ENCODE measurements at places on chromosomes 5 and 9. TPM values are rescaled to one million over a fixed set of nuclear protein-coding genes. Genes with fewer than 3 reads are reported as not detected.

GRCh38 chr9:110180511-110181434, 27.2 kb downstream of the C9orf152 start:
- no peak for DNase-seq

- peak; percentile 88 for DNase-seq
Observed at GRCh38 chr9:133994353-133995011, 2.4 kb upstream of the VAV2 start.

C5orf52 gene
- total RNA-seq, result not detected

DNA sequence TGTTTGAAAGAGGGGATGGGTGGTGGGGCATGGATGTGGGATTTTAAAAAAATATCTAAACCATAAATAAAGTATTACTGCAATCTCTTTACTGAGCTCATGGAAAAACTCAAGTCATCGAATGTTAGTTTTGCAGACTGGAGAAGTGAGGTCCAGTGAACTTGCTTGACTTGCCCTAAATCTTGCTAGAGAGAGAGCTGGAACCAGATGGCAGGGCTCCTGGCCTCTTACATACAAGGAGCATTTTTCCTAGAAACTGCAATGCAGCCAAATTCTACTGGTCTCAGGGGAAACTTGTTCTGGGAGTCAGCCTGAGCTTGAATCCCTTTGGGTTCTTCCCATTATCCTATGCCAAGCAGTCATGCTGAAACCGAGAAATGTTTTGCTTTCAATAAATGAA, 2.9 kb upstream of the TGFBI start:
- DNase-seq, result no peak

GRCh38 chr9:80994892-80995291, 694.5 kb downstream of the TLE1 start:
- DNase-seq, result no peak

DNA sequence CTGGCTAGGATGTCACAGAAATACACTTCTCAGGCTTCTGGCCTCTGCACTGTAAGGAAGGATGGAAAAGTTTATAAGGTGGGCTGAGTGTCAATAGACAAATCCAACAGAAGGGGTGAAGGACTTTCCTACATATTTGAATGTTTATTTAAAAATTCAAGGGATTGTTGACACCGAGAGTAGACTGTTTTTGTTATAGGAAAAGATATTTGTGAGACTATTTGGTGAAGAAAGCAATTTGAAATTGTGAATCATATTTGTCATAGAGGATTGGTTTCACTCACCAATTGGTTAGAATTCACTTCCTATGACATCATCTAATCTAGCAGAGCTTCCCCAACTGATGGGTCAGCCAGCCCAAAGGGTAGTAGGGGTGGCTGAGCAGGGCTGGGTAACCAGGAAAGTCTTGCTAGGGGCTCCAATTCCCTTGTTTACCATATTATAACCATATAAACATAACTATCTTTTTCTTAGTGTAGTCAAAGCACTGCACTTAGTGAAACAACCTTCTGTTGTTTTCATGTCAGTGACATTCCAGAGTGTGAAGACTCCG, 14.9 kb upstream of the MEGF10 start:
- no peak for DNase-seq

- DNase-seq, result no peak
Observed at GRCh38 chr5:32990593-32991420, 279.7 kb downstream of the NPR3 start.

CD14 gene
- 3.5 TPM for total RNA-seq

GRCh38 chr9:112115109-112115508, 60.0 kb downstream of the SUSD1 start:
- DNase-seq, result no peak

DNA sequence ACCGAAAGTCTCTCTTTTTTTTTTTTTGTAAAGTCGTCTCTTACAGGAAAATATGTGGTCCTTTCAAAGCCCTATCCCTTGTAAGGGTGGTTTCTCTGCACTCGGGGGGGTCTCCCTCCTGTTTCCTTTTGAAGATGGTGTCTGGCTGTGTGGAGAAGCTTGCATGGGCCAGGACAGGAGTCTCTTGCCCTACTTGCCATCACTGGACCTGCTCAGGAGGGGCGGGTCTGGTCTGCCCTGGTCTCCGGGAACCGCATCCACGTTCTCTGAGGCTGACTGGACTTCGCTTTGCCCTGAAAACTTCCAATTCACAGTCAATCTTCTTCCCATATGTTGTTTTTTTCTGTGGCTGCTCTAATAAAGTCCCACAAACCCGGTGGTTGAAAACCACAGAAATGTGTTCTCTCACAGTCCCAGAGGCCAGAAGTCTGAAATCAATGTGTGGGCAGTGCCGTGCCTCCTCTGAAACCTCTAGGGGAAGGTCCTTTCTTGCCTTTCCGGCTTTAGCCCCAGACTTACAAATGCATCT, 92.9 kb upstream of the IER5L start:
- peak; percentile 46 for DNase-seq

DNA sequence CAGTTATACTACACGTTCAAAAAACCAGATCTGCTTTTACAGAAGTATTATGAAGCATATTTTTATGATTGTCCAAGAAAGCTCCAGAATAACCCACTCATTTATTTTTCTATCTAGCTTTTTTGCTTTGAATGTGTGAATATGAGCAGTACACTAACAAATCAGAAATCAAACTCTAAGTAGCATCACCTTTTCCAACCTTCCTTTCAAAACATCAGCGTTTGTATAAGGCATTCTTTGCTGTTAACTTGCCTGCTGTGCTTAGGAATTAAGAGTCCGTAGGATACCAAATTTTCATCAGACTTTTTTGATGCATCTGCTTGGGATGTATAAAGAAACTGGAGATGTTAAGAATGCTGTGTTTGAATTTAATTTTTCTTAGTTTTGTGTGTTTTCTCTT, 3.8 kb downstream of the TLE4 start:
- DNase-seq, result no peak

WDR38 gene
- not detected for total RNA-seq

GRCh38 chr9:97954550-97954989, 16.6 kb upstream of the HEMGN start:
- DNase-seq, result no peak

DNA sequence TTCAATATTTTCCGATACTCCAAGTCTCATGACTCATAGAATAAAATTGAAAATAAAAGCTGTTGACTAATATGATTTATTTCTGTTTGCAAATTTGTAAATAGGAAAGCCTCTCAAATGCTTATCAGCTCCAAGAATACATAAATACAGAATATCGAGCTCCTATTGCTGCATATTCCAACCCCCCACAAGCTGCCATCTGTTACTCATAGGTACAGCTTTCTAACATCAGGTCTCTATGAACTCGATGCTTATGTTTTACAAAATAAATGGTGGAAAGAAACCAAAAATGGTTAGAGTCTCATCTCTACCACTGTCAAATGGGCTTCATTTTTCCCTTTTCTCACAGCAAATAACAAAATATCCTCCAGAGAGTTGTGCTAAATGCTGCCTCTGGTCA, 631.6 kb upstream of the CDH18 start:
- DNase-seq, result no peak

Data from activated naive CD8-positive, alpha-beta T cell treated with anti-CD3 and anti-CD28 coated beads, Interleukin-2, amount 10 ng/mL, durations not matched to agents 7 days and 5 days (primary cell).